SW480 (cell line): ENCODE measurements at places on chromosomes 3 and 15.

DNA sequence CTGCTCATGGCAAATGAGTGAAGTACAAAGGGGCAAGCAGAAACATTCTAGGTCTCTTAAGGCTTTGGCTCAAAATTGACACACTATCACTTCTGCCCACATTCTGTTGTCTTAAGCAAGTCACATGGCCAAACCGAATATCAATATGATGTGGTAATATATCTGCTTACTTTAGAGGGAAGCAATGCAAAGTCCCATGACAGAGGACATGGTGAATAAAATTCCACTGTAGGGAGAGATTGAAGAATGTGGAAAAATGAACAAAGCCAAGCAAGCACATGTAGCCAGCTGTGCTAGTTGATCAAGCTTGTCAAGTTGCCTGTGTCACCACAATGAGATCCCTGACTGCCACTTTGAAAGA lies 11.2 kb upstream of the TBC1D5 start:
- no peak for DNase-seq

- no peak for DNase-seq
Observed at GRCh38 chr3:71078723-71079525, 504.6 kb downstream of the FOXP1 start.

DNA sequence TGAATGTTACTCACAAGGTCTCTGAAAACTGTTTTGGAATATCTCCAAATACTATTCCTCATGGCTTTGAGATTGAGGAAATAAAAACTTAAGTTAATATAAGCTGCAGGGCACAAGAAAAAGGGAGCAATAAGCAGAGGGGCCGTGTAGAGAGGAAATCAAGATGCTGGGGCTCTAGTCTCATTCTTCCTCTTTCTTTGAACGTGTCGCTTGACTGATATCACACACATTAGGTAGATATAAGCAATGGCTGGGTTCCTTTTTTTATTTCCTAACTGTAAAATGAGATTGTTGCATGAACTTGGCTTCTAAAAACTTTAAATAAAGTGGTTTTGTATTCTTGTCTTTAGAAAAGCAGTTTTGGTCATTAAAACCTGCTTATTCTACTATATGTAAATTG lies 326.7 kb upstream of the ROPN1 start:
- DNase-seq, result no peak

DNA sequence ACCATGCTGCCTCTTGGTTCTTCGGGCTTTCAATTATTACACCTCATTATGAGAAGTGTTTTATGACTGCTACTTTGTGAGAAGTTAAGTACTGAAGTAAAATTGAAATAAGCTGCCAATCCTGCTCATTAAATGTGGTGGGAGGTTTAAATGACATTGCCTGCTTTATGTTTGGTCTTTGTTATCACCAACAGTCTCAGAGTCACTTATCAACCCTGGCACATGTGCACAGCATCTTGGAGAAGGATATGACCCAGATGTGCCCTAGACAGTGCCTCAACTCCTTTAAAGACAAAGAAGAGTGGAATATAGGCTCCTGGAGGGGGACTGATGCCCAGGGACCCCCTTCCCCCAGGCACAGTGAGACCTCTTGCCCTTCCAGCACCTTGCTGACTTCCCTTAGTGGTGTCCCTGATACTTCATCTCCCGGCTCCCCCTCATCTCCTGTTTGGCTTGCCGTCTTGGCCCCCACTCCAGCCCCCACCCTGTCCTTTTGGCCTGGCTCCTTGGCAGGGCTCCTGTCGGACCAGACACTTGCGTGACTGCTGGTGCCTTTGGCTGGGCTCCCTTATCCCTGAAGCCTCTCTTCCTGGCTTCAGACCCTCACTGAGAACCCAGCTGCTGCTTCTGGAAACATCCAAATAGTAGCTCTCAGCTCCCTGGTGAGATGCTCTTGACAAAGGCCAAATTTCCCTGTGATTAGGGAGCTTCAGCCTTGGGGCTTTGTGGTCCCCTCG lies 39.8 kb downstream of the ARHGAP31 start:
- DNase-seq, result no peak

DNA sequence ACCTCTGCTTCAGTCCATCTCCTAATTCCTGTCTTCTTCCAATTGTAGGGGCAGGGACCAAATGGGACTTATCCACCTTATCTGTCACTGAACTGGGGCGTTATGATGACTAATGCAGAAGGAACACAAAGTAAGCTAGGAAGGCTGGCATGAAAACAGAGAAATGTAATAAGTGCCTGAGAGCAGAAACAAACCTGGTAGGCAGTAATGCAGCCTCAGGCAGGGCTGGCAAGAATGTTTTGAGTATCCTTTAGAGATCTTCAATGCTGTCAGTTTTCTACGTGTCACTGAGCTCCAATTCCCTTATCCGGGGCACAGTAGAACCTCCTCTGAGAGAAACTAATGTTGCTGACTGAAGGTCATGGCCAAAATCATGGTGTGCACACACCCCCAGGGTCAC lies 246.2 kb upstream of the TBL1XR1 start:
- peak; percentile 48 for DNase-seq
